ENCODE measurements at places on chromosomes 13 and 19. TPM values are rescaled to one million over a fixed set of nuclear protein-coding genes. Genes with fewer than 3 reads are reported as not detected.

Gene ZNF490
- total RNA-seq: 3.9 TPM

- peak; percentile 8 for DNase-seq
These were observed 221.1 kb downstream of the TDRD3 start for GRCh38 chr13:60617991-60618733.

Gene ERICH6B
- total RNA-seq: not detected

- no peak for DNase-seq
These were observed 2.8 kb upstream of the POP4 start for GRCh38 chr19:29603308-29603707.

DNA sequence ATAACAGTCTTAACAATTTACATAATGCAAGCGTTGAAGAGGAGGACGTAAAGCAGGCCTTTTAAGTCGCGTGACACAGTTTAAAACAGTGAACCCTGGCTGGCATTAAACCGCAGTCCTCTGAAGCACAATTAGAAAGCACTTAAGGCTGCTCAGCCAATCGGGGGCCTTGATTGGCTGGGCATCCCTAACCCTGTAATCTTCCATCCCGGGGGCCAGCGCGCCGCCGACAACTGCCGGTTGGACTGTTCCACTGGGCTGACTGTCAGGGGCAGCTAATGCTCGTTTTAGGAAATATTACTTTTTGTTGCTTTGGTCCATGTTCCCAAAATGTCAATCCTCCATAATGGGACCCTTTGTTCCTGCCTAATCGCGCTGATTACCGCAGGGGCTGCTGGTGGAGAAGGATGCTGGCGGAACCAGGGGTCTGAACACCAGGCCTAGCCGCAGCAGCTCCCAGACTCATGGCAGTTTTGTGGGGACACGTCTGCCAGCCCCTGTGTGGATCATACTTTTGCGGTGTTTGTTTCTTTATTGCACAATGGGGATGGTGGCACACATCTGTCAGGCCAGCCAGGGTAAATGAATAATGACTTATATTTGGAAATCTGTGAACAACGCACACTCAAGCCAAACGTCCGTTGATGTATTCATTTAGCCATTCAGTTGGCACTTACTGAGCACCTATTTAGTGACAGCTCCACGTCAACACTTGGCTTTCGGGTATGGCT, 127.1 kb upstream of the SPACA7 start:
- no peak for DNase-seq

Gene NLRP9
- total RNA-seq: not detected

DNA sequence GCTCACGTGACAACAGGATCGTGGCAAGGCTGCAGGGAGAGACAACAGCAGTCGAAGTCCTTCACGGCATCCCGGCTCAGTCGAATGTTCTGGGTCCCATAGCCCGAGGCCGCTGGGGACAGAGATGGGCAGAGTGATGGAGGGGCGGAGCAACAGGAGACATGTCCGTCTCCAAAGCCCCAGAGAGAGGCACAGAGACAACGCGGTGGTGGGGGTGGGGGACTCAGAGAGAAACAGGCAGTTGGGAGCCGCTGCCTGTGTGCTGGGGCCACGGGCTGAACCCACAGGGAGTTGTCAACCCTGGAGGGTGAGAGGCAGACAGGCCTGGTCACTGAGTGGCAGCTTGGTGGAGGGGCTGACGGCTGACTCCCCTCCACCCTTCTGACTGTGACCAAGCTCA, 20.4 kb downstream of the NOSIP start:
- DNase-seq: no peak

Gene FBXO27
- 44.0 TPM for total RNA-seq

Gene MYO1F
- total RNA-seq: not detected

Gene NLRP5
- total RNA-seq: not detected

DNA sequence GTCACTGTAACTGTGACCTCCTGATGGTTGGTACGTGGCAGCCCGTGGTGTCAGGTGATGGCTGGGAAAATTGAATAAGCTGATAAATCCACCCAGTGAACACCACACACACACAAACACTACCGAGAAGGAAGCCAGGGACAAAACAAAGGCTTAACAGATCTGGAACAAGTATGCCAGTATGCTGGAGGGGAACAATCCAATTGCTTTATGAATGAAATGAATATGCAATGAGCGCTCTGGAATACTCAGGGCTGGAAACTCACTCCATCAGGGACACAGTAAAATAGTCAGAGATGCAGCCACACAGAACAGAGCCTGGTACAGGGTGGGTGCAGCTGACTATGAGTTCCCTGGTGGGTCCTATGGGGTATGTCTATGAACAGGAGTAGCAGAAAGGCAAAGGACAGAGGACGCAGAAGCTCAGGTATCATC, 16.7 kb downstream of the TMTC4 start:
- DNase-seq: no peak

- DNase-seq: no peak
These were observed 180.9 kb downstream of the B3GLCT start for GRCh38 chr13:31380715-31381114.

DNA sequence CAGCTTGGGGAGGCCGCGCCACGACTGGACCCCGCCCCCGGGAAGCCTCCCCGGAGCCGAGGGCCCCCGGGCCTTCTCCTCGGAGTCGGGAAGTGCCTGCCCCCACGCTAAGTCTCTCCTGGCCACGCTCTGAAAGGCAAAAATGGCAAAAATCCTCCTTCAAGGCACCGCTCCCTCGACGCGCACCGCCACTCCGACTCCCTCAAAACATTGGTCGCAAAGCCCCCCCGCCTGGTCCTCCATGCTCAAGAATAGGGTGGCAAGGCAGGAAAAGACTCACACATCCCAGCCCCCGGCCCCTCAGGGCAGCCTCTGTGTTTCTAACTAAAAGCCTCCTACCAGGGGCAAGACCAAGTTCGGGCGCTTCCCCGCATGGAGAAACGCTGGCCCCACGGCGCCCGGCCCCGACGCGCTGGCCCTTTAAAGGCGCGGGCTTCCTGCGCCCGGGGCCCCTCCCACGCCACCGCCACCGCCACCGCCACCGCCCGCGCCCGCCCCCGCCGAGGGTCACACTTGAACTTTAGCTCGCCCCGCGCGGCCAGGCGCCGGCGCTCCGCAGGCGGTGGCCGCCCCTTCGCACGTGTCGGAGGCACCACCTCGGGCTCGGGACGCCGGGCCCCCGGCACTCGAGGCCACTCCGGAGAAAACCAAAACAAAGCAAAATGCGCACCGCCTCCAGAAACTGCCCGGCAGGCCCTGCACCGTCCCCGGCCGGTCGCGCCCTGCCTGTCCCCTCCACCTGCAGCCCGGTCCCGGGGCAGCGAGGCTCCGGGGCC, 1.9 kb downstream of the FOXO1 start:
- no peak for DNase-seq

DNA sequence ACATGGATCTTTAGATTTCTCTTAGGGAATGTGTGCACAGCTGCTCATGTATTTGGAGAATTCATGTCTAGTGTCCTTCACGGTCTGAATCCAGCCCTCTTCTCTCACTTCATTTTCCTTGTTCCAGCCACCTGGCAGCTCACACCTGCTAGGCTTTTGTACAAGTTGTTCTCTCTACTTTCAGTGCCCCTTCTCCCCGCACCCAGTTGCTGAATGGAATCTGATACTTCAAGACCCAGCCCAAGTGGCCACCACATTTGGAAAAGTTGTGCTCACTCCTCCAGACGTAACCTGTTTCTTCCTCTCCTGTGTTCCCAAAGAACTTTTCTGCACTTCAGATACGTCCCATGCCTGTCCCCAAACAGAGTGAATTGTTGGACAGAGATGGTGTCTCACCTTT, 235.6 kb downstream of the SHISA2 start:
- no peak for DNase-seq

Gene GAS6
- total RNA-seq: 16.2 TPM

- no peak for DNase-seq
These were observed 140.3 kb downstream of the PDS5B start for GRCh38 chr13:32726374-32727037.

GRCh38 chr13:31627097-31627845, 112.1 kb upstream of the RXFP2 start:
- no peak for DNase-seq

GRCh38 chr13:49859560-49859959, 67.1 kb upstream of the KPNA3 start:
- DNase-seq: no peak

Gene ZNF729
- total RNA-seq: not detected

Gene HRC
- 7.2 TPM for total RNA-seq

Gene ZNF440
- total RNA-seq: 13.1 TPM

GRCh38 chr13:31521435-31521834, 217.9 kb upstream of the RXFP2 start:
- no peak for DNase-seq

Measured in G401 (cell line).